ENCODE measurements at places on chromosomes 4 and X.
A peak's percentile ranks its signal among the peaks of the same experiment; 100 is the strongest.

- no peak for DNase-seq
Measured at GRCh38 chr4:4820261-4820660, 39.2 kb upstream of the MSX1 start.

DNA sequence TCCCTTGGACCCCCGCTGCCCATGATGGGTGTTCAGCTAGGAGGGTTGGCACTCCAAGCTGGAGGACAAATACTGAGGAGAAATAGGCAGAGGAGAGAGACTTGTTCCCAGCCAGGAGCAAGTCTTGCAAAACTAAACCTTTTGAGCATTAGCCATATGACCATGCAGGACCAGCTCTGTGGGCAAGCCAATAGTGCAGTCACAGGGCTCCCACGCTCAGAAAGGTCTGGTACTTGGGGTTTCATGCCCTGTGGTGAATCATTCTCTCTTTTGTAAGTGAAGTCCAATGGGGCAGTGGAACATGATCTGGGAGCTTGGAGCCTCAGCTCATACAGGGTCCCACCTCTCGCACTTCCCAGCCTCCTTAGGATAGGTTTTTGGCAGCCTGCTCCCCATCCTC, 300.9 kb downstream of the BCOR start:
- DNase-seq = no peak

DNA sequence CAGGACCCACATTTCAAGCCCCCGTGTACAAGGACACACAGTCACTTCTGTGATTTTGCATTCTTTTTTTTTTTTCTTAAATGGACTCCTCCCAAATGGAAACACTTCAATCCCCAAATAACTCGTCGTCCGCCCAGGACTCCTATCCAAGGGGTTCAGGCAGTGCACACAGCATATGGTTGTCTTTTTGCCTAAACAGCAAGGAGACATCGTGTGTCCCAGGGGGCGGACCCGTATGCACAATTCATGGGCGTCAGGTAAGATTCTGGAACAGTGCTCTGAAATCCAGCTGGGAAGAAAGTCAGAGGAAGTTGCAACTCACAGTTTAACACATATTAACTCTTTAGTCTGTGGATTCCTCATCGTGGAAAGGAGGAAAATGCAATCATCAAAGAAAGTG, 231.3 kb downstream of the SHOX start:
- DNase-seq = no peak

- no peak for DNase-seq
Measured at GRCh38 chr4:18242919-18243693, 221.6 kb upstream of the LCORL start.

- no peak for DNase-seq
Measured at GRCh38 chrX:134601240-134601765, 57.0 kb downstream of the PLAC1 start.

DNA sequence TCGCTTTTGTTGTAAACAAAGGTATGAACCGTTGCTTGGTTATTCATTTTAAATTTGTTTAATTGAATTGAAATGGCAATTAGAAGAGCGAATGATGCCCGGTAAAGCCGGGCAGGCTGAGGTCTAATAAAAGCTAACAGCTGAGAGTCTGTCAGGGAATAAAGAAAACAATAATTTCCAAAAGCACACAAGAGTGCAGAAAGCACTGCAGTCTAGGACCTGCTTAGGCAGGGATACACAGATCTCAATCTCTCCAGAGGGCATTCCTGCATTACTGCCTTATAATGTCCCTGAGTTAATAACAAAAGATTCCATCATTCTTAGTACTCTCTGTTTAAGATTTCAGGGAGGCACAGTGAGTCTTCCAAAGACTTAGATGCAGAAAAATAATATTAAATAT, 27.6 kb upstream of the EMCN start:
- DNase-seq = no peak

GRCh38 chrX:92232182-92232581, 453.0 kb downstream of the PCDH11X start:
- peak; percentile 2 for DNase-seq

DNA sequence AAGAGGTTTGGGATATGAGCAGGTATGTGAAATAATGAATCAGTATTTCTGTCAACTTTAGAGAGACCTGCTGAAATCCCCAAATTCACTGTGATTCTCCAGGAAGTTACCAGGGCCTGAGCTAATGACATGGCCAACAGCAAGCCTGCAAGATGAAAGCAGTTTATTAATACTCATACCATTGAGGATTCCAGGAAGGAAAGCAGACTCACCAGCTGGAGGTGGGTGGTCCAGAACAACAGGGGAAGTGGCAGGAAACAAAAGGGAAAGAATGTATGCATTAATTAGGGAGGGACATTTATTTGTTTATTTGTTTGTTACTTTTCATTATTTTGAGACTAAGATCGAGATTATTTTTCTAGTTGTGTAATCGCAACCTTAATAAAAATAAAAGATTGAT, 196.6 kb upstream of the AGA start:
- no peak for DNase-seq

All from kidney tubule cell (primary cell).